Activated naive CD8-positive, alpha-beta T cell treated with anti-CD3 and anti-CD28 coated beads, Interleukin-2, amount 10 ng/mL, durations not matched to agents 7 days and 5 days (primary cell): ENCODE measurements at places on chromosomes 13 and 19.

GRCh38 chr13:31818236-31818635, 78.9 kb downstream of the RXFP2 start:
- no peak for DNase-seq

- DNase-seq, result peak; percentile 70
These were observed at the start of gene PEAK3 for GRCh38 chr19:2282062-2282861. Gene PEAK3 (minus strand): TSS chr19:2282175. CDS start chr19:2280931, 1,244 bp downstream.

DNA sequence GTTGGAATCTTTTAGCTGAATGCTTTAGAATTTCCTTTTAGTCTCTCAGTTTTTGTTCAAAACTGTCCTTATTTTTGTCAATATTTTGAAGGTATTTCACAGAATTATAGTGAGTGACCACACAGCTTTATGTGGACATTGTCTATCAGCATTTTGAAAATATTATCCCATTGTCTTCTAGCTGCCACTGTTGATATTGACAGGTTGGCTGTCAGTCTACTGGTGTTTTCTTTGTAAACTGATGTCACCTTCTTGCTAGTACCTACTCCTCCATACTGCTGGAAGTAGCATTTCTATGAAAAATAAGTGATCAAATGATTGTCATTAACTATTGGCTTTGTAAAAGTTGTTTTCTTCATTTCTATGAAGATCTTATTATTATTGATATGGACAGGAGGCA, 256.8 kb downstream of the KLF12 start:
- no peak for DNase-seq

- DNase-seq, result no peak
These were observed 206.1 kb downstream of the SUCLA2 start for GRCh38 chr13:47794963-47795362.

DNA sequence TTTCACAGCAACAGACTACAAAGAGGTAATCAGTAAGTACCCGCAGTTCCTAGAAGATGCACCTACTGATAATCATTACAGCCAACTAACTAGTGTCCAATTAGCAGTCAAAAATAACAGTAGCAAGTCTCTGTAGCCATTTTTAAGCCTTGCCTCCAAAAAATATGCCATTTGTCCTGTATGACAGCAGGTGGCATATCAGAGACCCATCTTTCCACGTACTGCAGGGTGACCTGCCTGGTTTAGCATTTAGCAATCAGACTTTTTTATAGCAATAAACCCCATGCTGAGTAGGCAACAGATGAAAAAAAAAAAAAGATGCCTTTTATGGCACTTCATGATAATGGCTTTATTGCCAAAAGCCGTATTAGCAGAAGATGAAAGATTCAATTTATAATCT, 155.3 kb upstream of the LSM14A start:
- no peak for DNase-seq

DNA sequence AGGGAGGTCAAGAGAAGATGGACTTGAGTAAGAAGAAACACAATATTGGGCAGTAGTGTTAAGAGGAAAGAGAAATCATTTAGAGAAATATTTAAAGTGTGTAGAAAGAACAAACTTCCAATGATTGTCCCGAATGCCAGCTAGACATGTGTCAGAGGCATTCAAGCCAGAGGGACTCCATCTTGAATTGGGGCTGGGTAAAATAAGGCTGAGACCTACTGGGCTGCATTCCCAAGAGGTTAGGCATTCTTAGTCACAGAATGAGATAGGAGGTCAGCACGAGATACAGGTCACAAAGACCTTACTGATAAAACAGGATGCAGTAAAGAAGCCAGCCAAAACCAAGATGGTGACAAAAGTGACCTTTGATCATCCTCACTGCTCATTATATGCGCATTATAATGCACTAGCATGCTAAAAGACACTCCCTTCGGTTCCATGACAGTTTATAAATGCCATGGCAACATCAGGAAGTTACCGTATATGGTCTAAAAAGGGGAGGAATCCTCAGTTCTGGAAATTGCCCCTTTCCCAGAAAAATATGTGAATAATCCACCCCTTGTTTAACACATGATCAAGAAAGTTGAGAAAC, 127.0 kb upstream of the IPO5 start:
- DNase-seq, result no peak

- no peak for DNase-seq
These were observed 33.4 kb downstream of the STK24 start for GRCh38 chr13:98543378-98544103.

DNA sequence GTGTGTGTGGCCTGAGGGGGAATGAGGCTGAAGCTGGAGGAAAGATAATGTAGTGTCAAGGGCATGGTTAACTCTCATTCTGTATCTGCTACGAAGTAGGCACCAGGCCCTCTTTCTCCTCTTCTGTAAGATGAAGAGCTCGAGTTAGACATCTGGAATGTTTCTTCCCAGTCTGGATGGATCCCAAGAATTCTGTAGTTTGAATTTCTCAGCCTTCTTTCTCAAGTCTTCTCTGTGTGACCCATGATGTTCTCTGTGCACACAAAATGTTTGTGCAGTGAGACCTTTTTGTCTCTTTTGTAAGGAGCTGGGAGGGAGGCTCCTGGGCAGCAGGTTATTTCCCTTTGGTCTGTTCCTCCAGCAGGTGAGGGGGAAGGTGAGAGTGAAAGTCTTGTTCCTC, 13.7 kb downstream of the FGF9 start:
- DNase-seq, result no peak

GRCh38 chr19:55699221-55699620, 24.2 kb downstream of the EPN1 start:
- no peak for DNase-seq

GRCh38 chr13:30665638-30666037, 47.9 kb downstream of the USPL1 start:
- no peak for DNase-seq

- no peak for DNase-seq
These were observed 14.6 kb downstream of the ZNF69 start for GRCh38 chr19:11902228-11902627.

- no peak for DNase-seq
These were observed 16.2 kb upstream of the MIR17HG start for GRCh38 chr13:91331047-91331915.

- peak; percentile 73 for DNase-seq
These were observed 622 bp downstream of the DNM2 start for GRCh38 chr19:10718205-10719196.

- no peak for DNase-seq
These were observed 153.4 kb upstream of the TSHZ3 start for GRCh38 chr19:31502536-31503170.

- no peak for DNase-seq
These were observed 110.4 kb downstream of the CRYL1 start for GRCh38 chr13:20415306-20415679.

DNA sequence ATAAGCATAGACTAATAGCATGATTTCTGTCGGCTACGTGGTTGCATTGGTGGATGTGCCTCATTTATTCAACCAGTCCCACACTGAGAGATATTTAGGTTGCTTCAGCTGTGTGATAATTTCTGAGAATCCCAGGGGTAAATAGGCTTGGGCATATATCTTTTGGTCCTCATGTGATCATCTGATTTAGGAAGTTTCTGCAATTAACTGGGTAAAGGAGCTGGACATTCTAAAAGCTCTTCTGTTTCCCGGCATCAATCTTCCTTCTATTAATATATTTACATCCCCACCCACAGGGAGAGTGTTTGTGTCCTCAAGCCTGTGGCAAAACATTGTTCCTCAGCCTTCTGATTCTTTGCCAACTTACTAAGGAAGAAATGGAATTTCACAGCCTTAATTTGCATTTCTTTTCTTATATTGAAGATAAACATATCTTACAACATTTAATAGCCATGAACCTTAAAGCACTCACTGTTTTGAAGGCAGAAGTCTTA, 431.6 kb downstream of the RFC3 start:
- DNase-seq, result no peak

DNA sequence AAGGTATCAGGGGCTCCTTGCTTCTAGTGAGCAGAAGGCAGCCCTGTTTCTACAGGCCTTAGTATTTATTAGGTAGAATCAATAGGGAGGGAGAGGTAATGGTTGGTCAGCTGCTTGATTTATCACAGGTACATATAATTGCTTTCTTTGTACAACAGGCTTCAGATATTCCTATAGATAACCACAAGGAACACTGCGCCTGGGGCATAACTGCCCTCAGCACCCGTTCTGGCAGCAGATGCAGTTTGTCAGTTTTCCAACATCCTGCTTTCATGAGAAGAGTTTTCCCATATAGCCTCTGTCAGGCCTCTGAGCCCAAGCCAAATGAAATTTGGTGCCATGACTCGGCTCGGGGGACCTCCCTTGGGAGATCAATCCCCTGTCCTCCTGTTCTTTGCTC, 12.4 kb upstream of the ZNF486 start:
- DNase-seq, result no peak

DNA sequence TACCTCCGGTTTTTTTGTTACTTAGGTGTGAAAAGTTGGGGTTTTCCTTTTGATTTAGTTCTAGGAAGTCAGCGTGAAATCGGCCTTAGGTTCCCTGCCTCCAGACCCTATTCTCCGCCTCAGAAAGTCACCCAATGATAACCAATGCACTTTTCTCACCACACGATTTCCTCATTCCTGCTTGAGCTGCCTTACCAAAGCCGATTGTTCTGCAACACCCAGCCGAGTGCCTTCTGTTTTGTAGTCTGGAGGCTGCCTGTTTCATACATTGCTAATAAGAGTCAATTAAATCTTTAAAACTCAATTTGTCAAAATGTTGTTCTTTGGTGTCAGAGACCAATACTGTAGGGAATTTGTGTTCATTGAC, 39.7 kb downstream of the GJA3 start:
- no peak for DNase-seq

DNA sequence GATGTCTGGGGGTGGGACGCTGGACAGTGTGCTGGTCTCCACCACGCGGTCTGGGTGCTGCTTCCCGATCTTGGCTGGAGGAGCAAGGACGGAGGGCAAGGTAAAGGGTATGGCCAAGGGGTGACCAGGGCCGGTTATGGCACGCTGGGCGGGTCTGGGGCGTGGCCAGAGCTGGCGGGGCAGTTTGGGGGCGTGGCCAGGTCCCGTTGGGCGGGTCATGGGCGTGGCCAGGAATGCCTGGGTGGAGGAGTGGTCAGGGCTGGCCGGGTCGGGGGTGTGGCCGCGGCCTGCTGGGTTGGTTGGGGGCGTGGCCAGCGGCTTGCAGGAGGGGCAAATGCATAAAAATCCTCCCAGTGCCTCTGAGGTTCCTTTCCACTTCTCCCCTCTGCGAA, 19.2 kb downstream of the GPX4 start:
- DNase-seq, result no peak

DNA sequence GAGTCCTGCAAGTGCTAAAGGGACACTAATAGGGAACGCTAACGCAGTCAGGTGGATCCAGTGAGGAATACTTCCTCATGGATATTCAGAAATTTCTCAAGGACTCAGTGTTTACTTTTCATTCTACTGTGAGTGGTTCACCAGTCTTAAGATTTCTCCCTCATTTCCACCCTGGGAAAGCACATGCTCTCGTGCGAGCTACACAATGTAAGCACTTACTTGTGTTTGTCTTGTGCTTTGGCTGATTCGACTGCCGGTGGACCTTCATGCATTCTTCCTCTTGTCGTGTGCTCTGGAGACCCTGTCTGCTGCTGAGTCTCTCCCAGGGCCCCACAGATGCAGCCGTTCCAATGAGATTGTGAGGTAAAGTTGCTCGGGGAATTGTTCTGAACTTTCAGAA, 180.1 kb downstream of the NUFIP1 start:
- no peak for DNase-seq

- DNase-seq, result no peak
These were observed 351.5 kb downstream of the KLF12 start for GRCh38 chr13:73782450-73783449.

GRCh38 chr13:31909864-31910551, 121.6 kb upstream of the FRY start:
- no peak for DNase-seq

DNA sequence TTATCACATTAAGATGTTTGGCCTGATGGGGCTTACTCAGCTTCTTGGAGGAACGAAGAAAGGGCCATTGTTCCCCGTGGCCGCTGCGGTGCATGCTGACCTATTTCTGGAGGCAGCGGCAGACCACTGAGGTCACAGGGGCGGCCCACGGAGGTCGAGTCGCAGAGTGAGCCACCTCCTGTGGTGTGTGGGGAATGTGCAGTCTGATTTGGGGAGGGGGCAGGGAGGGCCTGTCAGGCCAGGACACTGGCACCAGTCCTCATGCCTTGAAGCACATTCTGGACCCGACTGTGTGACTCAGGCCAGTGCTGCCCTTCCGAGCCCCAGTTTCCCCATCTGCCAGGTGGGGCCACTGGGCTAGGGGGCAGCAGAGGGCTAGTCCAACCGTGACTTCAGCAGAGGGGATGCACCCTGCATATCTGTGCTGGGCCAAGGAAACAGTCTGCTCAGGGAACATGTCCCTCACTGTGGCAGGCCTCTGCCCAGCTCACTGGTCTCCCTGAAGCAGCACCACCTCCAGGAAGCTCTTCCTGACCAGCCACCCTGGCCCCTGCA, 6.3 kb downstream of the SLC7A10 start:
- DNase-seq, result no peak

- DNase-seq, result no peak
These were observed 93.7 kb downstream of the TRPC4 start for GRCh38 chr13:37775871-37776270.

- DNase-seq, result no peak
These were observed 39.5 kb upstream of the POP4 start for GRCh38 chr19:29566496-29567054.

GRCh38 chr13:113090415-113090770, 15.2 kb upstream of the F7 start:
- DNase-seq, result no peak

DNA sequence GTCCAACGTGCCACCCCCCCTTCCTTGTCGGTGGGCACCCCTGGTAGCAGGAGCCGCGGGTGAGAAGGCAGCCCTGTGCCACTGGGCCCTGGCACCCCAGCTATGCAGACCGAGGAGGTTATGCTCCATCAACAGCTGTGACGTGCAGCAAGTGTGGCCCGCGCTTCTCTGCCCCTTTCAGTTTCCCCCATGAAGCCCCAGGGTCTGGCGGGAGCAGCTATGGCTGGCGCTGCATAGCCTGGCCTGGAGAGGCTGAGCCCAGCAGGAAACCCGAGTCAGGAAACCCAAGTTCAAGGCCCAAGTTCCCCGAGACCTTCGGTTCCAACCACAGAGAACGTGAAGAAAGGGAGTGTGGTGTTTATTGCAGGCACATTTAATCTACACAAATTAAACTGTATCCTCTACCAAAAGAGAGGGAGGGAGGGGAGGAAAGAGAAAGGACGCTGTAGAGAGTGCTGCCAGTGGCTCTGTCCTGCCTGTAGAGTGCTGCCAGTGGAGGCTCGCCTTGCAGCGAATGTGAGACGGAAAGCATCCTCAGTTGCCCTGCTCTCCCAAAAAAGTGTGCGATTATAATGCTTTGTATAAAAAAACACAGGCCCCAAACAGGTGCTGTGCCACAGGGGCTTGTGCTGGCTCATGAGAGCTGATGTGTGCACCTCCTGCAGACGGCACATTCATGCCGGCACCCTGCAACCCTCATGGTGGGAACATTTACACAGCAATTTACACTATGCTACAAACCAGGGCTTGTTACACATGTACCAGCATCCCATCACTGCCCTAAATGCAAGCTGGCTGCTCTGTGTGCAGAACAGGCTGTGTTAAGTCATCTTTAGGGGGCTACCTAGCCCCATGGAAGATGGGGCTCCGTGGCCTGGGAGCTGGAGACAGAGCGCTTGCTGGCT, 16.3 kb downstream of the POP4 start:
- DNase-seq, result peak; percentile 57
